ENCODE measurements at places on chromosomes 12 and 14.

DNA sequence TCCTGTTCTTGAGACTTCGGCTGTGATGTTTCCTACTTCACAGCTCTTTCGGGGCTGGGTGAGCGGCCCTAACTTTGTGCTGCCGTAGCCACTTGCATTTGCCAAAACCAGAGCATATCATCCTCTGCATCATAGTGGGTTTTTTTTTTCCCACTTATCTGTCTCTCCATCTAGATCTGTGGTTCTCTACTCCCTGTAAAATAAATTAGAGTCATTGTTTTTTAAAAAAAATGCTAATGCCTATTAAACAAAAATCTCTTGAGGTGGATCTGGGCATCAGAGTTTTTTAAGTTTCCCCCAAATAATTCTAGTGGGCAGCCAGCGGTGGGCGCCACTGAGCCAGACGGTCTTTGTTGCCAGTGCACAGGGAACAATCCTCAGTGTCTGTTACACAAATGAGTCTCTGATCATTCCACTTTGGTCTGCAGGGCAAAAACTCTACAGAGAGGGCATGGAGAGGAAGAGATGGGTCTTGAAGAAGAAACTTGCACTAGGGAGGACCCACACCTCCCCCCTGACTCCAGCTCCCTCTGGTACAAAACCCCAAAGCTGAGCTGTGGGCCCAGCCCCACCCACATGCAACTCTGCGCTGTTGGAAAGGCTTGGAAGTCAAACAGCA, 62.4 kb upstream of the BCL2L14 start:
- DNase-seq = no peak

GRCh38 chr14:95138876-95139275, 18.5 kb downstream of the DICER1 start:
- no peak for DNase-seq

DNA sequence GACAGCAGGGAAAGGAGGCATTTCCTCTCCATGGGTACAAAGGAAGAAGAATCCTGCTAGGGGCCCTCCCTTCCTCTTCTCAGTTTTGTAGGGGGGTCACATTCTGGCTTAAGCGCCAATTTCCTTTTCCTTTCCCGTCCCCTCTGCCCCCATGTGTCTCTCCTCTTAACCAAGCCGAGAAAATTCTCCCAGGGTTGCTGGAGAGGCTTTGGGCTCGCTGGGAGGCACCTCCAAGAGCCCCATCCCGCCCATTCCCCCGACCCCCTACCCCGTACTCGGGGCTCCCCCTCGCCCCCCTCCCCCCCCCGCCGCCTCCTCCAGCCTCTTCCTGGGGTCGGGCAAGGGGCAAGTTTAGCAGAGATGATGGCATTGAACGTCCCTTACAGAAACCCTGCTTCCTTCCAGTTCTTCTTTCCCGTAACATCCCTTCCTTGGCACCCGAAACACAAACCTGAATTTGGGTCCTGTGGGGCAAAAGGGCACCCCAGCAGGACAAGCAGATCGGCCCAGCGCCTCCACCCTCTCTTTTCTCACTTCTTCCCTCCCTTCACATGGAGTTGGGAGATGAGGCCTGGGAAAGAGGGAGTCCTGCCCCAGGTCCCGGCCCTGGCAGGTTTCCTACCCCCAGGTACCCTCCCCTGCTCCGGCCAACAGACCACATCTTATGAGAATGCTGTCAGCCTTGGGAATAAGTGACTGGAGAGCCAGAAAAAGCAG, 13.7 kb downstream of the PLEKHG6 start:
- DNase-seq = no peak

GRCh38 chr14:31340297-31341063, 79.9 kb downstream of the HEATR5A start:
- DNase-seq = no peak

GRCh38 chr14:35051796-35052195, 5.7 kb downstream of the FAM177A1 start:
- peak; percentile 39 for DNase-seq

- peak; percentile 98 for DNase-seq
Measured at GRCh38 chr14:94373708-94374107, 14.7 kb downstream of the SERPINA1 start.

DNA sequence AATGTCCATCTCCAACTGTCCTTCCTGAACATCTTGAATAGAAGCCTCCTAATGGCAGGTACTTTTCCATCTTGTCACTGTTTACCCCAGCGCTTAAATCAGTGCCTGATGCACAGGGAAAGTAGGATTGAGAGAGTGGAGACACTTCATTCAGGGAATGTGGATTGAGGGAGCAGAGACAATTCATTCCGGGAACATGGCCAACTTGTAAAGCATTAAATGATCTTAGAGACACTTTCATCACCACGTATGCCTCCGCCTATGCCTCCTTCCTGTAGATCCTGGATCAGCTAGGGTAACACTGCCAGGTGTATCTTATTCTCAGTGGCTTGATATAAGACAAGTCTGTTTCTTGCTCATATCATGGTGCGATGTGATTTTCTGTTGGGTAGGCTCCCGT, 67.6 kb upstream of the CSRP2 start:
- no peak for DNase-seq

DNA sequence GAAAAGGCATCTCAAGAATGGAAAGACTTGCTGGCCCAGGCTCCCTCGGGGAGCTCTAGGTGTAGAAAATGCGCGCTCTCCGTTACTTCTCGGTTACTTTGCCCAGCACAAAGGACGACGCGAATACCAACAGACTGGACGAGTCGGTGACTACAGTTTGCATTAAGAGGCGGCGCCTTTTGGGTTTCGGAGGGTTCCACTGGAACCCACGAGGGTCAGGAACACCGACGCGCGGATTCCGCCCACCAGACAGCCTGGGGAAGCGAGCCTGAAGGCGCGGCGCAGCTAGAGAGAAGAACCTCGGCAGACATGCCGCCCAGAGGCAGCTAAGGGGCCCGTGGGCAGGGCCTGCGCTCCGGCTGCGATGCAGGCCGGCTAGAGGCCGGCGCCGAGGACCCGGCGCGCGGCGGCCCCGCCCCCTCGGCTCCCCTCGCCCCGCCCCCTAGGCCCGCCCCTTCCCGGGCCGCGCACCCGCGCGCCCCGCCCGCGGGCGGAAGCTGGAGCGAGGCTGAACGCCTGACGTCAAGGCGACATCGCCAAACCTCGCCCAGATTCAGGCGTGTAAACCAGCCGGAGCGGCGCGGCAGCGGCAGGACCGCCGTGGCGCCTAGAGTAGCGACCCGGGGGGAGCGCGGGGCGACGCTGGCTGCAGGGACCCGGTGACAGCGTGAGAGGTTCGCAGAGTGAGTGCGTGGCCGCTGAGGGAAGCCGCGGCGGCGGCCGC, at the start of gene RAP1B:
TSS of gene RAP1B (plus strand) at position 530 of the 724 bp plus-strand sequence. CDS start 37,826 bp downstream, outside the sequence.
- DNase-seq = peak; percentile 92

DNA sequence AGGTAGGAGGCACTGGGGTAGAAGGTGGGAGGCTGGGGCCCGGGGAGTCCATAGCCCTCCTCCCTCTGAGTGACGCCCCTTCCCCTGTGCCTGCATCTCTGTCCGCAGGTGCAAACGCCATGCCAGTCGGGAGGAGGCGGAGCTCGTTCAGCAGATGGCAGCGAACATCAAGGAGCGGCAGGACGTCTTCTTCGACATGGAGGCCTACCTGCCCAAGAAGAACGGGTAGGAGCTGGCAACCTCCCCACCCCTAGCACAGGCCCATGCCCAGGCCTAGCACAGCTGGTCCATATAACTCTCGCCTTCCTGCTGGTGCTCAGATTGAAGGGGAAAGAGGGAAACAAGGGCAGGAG, 35.6 kb downstream of the TMEM120B start:
- DNase-seq = no peak

DNA sequence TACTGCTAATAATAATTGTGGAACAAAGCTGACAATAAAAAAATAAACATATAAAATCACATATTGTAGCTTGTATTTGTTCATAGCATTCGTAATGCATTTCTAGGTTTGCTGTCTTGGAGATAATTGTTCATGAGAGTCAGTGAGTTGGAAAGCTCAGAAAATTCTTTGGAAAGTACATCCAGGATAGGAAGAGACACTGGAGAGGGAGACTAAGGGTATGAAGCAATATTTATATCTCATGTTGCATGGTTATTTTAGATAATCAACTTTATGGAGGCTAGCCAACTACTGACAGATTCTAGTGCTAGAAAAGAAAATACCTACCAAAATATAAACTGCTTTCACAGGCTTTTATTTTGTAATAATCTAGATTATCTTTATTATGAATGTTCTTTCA, 1095.2 kb downstream of the FSCB start:
- DNase-seq = peak; percentile 70

DNA sequence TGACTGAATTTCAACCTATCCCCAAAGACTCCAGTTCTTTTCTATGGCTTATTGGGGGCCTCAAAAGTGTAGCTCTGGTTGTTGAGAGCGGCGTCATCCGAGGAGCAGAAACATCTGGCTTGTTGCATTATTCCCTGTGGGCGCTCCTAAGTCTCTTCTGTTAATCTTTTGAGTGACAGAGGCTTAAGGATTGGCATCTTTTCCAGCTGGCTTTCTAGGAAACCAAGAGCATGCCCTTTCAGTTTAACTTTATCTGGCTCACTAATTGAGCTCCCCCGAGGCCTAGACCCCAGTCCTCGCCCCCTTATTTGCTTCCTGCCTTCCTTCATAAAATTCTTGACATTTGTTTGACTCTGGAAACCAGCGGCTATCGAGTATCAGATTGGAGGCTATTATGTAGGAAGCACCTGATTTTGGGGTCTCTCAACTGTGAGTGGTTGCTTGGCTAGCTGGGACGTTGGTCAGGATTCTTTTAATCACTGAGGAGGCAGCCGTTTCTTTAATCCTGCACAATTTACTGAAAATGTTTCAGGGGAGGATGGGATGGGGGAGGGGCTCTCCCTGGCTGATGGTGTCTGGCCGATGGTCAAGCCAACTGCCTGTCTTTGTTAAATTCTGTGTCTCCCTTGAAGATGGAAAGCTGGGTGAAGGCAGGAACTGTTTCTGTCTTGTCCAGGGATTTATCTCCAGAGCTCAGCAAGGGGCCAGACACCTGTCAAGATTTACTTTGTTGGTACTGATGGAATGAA, 3.1 kb downstream of the SMOC1 start:
- no peak for DNase-seq

- no peak for DNase-seq
Measured at GRCh38 chr14:29971101-29971500, 43.5 kb upstream of the PRKD1 start.

- peak; percentile 99 for DNase-seq
Measured at GRCh38 chr14:32509632-32510187, 180.6 kb downstream of the AKAP6 start.

GRCh38 chr14:76922584-76922983, 96.4 kb downstream of the LRRC74A start:
- peak; percentile 44 for DNase-seq

Data from fibroblast of pulmonary artery (primary cell).